Thoracic aorta (tissue), 2 donors: ENCODE measurements at places on chromosomes 5 and 9. TPM values are rescaled to one million over a fixed set of nuclear protein-coding genes. Genes with fewer than 3 reads are reported as not detected.
A peak's percentile ranks its signal among the peaks of the same experiment; 100 is the strongest.

OGN gene
- total RNA-seq: 210 TPM

NR2F1-AS1 gene
- 0.54 TPM for total RNA-seq

PCDHGB5 gene
- 20.8 TPM for total RNA-seq

HTR4 gene
- 3.9 TPM for total RNA-seq

GPX8 gene
- 52.8 TPM for total RNA-seq

CCDC69 gene
- total RNA-seq: 39.1 TPM

GFI1B gene
- not detected for total RNA-seq

SLC25A2 gene
- total RNA-seq: 2.0 TPM

ADRA1B gene
- total RNA-seq: 53.3 TPM

DNA sequence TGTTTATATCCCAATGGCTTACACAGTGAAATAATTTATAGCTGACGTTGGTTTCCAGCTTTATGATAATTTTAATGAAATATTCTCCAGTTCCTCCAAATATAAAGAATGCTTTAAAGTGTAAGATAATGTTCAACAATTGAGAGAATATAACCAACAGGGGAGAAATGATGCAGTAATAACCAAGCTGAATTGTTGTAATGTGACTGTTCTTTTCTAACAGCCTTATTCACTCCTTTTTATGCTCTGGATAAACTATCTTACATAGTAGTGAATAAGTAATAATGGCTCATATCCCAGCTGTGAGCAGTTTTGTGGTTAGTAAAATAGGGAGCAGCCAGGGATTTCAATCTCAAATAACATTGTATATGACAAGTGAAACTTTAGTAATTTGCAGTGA, 2348.7 kb upstream of the ACO1 start:
- DNase-seq: no peak

DNA sequence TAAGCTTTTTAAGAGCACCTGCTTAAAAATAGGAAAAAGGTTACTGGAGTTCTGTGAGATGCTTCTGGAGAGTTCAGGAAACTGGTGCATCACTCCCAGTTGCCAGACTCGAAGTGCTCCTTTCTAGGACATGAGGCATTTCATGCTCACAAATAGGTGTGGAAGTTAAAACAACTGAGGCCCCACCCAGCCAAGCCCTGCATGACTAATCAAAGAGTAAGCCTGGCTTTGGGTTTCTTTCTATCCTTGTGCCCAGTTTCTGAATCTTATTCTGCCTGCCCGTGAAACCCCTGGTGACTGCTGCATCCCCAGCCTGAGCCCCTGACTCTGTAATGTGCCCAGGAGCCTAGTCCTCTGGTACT, 7.7 kb downstream of the SPINK9 start:
- no peak for DNase-seq

DNA sequence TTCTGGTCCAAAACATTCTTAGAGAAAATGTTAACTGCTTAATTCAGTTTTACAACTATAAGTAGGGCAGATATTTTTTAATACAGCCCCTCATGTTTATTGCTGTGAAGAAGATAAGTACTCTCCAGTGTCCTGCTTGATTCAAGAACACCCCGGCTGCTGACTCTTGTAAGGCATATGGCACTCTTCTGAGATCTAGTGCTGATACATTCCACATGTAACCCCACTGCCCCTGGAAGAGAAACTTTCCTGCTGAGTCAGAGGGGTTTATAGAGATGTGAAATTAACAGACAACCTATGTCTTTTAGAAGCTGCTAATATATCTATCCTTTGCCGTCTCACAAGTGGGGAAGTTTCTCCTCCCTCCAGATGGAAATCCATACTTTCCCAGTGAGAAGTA, 1.0 kb upstream of the MINAR2 start:
- no peak for DNase-seq

GRCh38 chr9:4955836-4956235, 29.2 kb upstream of the JAK2 start:
- no peak for DNase-seq

DNA sequence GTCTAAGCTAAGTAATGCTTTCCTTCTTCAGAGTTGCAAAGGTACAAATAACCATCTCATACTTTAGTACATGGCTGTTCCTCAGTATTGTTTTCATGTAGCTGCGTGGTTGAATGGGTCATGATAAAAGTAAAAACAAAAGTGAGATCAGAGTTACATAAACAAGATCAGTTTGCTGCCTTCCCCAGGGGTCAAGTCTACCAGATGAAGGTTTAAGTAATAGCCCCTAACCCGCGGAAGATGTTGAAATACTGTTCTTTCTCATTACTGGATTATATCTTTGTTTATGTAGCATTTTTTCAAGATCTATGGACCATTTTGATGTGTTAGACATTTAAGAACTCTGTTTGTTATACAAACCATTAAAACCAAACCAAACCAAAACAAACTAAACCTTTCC, 34.1 kb upstream of the ARRDC3 start:
- DNase-seq: no peak

DNA sequence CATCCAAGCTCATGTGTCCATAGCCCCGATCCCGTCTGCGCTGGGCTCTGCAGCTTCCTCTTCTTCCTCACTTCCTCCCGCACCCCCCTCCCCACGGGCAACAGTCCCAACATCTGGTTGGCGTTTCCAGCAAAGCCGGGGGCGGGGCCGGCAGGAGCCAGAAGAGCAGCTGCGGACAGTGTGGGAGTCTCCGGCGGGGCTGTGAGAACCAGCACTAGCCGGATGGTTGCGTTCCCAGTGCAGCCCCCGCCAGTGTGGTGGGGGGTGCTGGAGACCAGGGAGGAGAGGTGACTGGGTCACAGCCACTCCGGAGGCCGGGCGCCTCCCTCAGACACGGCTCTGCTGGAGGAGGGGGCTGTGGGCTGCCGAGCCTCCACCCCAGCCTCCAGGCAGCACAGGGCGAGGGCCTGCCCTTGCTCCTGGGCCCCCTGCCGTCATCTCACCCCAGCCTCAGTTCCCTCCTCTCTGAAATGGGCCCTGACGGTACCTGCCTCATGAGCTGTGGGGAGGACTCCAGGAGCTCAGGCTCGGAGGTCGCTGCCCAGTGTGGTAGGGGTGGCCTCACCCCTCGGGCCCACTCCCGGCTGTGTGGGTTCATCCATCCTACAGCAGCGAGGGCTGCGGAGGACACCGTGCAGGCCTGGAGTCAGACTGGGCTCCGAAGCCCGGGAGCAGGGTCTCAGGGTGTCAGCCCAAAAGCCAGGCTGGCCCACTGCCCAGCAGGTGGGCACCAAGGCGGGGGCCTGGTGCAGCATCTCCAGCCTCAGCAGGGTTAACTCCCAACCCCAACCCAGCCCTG, 41.5 kb upstream of the NOTCH1 start:
- DNase-seq: no peak

- DNase-seq: no peak
These were observed 179.1 kb downstream of the FGF1 start for GRCh38 chr5:142506756-142507155.

DNA sequence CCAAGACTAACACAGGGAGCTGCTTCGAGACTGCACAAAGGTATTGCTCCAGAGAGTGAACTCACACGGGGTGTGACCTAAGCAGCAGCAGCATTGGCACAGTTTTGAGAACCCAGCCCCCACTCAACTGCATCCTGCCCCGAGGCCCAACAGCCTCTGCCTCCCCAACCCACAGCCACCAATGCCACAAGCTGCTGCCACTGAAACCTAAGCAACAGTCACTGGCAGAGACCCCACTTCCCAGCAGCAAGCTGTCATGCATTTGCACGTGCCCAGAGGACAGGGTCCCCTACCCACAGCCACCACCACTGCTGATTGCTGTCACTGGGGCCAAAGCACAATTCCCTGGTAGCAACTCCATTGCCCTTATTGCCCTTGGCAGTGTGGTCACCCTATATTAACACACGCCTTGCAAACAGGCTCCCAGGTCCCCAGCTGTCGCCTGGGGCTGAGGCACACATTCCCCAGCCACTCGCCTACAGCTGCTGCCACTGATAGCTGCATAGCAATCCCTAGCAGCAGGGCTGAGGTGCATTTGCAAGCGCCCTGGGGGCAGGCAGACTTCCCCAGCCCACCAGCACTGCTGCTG, 141.0 kb downstream of the AGTPBP1 start:
- DNase-seq: no peak

GRCh38 chr5:107542428-107542827, 128.3 kb downstream of the EFNA5 start:
- DNase-seq: peak; percentile 83
